ENCODE measurements at places on chromosomes 2 and 18.

DNA sequence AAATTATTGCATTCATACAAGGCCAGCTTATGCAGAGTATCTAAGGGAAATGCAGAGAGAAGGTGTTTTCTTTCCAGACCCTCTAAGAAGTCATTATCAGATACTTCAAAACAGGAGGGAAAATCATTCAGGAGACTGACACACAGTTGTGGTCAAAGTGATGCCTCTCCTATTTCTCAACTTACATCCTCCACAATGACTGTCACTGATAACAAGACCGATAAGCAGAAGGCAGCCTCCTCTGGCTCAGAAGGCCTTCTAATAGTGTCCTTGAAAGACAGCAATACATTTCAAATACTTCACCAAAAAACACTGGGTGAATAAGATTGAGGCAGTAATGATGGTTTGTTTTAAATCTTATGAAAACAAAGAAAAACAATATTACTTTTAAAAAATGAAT is 199.7 kb downstream of the PIEZO2 start:
- DNase-seq: no peak

- DNase-seq: no peak
Measured at GRCh38 chr18:26827581-26827980, 37.9 kb downstream of the AQP4 start.

DNA sequence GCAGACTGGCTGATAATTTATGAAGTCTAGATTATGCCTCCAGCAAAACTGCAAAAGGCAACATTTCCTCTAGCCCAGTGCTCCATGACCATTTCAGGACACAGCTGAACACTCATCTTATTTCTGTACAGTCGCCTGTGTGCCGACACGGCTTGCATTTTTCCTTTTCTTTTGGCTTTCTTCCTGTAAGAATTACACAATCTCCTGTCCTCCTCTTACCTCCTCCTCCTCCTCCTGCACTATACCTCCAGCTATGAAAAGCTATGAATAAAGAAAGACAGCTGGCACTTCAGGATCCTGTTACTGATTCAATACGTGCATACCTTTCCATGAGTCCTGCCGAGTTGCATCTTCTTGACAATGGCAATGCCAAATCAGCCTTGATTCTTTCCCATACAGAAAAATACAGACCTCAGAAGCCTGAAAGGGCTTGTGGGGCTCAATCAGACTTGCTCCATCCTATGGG is 32.2 kb upstream of the TRIB2 start:
- no peak for DNase-seq

GRCh38 chr18:59072727-59073421 is 66.8 kb upstream of the SEC11C start:
- no peak for DNase-seq

DNA sequence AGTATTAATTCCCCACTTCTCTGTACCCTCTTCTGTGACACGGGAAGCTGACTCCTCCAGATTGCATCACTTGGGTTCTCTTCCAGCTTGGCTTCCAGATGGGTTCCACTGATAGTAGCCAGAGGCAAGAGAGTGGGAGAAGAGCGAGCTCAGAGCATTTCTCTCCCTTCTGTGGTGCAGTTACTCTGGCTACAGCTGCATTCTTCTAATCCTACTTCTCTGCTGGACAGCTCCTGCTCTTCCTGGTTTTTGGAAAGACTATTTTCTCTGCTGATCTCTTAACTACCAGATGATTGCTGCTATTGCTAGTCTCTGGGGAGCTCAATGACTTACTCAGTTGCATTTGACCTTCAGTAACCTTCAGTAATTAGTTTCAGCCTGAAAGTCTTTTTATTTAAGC is 187.5 kb upstream of the MAP2 start:
- no peak for DNase-seq

DNA sequence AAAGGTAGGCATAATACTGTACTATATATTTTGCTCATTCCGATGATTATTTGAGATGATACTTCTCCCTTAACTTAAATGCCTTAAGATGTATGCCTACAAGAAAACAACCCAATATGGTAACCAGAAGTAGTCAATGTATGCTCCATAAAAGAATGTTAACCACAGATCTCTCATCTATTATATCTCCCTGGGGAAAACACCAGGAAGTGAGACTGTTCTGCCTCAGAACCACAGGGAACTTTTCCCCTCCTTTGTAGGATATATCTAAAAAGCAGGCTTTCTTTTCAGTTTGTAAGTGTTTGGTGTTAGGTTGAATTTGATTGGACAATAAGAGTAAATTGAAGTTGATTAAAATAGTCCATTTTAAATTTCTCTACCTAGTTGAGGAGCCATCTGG is 1160.5 kb upstream of the NXPH2 start:
- DNase-seq: no peak

- DNase-seq: no peak
Measured at GRCh38 chr2:156480376-156480775, 44.2 kb downstream of the GPD2 start.

DNA sequence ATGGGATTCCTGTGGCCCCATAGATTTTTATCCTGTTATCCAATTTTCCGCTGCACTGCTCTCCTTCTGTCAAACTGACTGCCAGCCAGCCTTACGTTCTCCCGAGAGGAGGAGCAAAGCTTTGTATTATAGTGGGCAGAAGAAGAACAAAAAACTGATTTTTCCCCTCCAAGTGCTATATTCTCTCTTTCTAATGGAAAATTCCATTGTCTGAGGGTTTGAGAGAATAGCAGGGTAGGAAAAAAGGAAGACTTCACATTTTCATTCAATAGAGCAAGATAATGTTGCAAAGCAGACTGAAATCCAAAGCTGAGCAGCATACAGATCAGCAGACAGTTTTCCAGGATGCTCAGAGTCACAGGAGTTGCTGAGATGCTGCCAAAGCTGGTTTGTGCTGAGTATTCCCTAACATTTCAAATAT is 238.0 kb downstream of the UBE2E3 start:
- DNase-seq: no peak

DNA sequence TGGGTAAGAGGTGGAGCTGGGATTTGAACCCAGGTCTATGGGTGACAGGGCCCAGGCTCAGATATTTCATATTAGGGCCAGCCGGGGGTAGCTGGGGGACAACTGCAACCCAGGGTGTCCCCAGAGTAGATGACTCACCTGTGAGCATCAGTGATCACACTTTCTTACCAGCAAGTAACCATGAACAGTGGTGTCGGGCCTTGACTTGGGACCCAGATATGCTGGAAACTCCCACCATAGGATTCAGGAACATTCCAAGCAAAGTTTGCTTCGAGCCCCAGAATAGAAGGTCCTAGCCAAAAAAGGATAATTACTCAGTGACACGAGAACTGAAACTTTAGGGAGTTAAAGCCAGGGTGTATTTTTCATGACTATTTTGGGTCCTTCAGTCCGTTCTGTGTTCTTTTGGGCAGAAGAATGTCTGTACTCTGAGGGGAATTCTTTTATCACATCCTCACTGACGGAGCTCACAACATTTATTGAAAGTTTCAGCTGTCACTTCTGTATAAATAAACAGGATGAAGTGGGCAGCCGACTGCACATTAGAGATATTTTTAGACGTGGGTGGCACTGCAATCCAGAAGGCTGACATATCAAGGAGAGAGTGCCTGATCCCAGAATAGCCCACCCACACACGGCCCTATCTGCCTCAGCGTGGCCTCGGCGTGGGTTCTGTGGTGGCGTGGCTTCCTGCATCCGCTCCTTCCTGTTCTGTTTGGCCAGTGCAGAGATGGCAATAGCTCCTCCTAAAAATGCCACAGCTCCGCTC is 45.6 kb downstream of the RAMP1 start:
- DNase-seq: peak; percentile 91

DNA sequence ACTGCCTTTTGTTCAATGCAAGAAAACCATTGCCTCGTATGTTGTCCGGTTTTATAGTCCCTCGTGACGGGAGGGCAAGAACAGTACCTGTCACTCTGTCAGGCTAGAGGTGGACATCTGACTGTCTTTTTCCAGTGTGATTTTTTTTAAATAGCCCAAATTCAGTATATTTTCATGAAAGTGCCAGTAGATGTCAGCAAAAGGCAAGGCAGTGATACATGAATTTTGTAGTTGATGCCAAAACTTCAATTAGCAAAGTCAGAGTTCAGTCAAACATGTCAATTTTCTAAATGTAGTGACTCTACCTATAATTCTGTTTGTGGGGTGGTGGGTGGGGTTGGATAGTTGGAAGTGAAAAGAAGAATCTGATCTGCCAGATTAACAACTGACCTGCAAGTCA is 296.0 kb upstream of the MC4R start:
- no peak for DNase-seq

DNA sequence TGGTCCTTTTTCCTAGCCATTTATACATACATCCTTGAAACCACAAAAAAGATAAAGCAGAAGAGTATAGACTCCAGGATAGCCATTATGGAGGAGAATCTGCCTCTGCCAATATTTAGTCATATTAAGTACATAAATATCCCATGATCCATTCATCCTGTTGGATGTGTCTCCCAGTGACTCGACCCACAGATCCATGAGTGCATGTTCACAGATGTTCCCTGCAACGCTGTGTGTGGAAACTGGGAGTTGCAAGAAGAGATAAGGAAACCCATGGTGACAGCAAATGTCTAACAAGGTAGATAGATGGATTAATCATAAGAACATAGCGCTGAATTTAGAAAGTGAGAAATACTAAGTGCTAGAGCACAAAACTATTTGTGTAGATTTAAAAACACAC is 34.5 kb downstream of the STK39 start:
- DNase-seq: no peak

- no peak for DNase-seq
Measured at GRCh38 chr18:56878711-56879110, 227.6 kb downstream of the WDR7 start.

GRCh38 chr2:74199871-74200305 is 1.5 kb downstream of the MTHFD2 start:
- DNase-seq: peak; percentile 85

DNA sequence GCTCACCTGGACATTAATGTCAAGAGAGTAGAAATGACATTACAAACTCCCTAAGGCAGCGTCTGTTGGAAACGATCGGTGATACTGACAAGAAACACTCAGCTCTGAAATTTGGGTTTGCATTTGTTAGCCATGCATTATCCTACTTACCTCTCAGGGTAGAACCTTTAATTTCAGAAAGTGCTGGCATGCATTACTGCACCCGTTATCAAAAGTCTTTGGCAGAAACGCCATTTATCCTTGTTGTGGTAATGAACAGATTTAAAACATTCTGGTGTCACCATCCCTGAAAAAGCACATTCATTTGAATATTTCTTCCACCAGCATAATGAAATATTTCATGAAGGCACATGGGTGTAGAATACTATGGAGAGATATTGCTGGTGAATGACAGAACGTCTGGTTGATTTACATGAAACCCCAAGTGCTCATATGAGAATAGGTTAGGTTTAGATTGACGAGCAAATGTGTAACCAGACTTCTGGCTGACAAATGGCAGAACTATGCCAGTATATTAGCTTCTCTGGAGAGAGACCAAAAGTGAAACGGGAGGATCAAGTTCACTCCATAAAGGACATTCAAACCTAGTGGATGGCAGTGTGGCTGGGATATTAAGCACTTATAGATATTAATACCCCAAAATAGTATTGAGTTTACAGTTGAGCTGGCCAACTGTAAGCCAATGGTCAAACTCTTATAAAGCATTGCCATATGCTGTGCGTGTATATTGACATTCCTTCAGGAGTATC is 53.5 kb upstream of the ITGB6 start:
- DNase-seq: no peak

GRCh38 chr2:170148161-170148560 is 29.8 kb upstream of the MYO3B start:
- DNase-seq: no peak

GRCh38 chr2:89844221-89844943 is 1152.9 kb downstream of the RPIA start:
- DNase-seq: no peak

DNA sequence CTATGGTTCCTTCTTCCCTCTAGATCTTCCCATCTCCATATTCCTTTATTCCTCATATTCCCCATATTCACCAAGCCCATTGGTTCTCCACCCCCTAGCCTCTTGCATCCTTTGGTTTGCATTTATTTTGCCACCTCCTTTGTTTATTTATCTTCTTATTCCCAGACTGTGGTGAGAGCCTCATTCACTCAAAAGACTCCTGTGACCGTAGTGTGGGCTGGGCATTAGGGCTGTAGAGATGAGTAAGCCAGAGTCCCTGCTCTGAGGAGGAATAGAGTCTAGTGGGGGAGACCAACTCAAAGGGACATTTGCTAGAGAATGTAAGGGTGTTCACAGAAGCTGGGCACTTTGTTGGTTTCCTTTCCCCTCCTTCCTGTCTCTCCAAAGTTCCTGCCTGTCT is 8.3 kb downstream of the ATG16L1 start:
- no peak for DNase-seq

DNA sequence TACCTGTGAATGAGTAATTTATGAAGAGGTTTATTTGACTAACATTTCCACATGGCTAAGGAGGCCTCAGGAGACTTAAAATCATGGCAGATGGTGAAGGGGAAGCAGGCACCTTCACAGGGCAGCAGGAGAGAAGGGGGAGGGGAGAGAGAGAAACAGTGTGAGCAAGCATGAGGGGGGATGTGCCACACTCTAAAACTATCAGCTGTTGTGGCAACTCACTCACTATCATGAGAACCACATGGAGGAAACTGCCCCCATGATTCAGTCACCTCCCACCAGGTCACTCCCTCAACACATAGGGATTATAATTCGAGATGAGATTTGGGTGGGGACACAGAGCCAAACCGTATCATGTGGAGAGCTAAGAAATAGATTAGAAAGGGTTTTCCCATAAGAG is 309.0 kb downstream of the RDH14 start:
- no peak for DNase-seq

GRCh38 chr2:85780316-85781012 is 26.7 kb downstream of the ATOH8 start:
- no peak for DNase-seq

DNA sequence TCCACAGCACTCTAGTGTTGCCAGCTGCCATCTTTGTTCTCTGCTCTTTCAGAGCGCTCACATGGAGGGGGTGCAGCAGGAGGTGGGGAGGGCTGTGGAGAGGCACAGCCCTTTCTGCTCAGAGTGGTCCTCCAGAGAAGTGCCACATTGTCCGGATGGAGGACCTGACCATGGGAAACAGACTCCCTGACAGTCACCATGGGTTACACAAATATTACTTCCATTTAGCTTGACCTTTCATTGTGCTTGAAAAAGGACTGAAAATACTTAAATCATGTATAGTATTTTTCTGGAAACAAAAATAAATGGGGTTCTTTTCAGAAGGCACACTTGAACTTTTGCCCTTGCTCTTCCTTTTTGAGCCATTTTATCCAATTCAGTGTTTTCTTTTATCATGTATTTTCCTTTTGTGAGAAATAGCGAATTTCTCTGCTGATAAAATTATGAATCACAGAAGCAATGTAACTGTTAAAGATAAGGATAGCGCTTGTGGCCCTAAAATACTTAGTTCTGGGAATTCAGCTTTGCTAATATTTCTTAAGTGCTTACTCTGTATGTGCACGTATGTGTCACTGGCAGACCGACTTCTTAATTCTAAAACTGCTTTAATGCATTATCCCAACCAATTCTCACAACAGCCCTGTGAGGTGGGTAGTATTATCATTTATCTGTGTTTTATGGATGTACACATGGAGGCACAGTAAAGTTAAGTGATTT is 34.2 kb downstream of the SPATS2L start:
- DNase-seq: no peak

DNA sequence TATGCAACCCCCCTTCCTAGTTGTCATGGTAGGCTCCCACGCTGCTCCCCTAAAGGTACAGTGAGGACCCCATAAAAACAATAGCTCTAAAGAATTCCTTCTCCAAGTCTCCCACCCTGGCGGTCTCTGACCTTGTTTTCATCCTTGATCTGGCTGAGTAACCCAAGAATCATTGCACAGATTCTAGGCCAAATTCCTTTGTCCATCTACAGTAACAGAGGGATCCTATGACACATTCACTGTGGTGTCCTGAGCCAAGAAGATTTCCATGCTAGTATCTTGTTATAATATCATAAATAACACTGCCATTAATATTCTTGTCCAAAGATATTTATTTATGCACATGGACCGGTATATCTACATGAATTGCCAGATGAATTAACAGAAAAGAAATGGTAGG is 240.2 kb downstream of the CYP26B1 start:
- no peak for DNase-seq

Measured in inflammatory macrophage treated with lipopolysaccharide for 1 hour (primary cell).